ENCODE measurements at places on chromosomes 16 and 17.
A peak's percentile ranks its signal among the peaks of the same experiment; 100 is the strongest.

DNA sequence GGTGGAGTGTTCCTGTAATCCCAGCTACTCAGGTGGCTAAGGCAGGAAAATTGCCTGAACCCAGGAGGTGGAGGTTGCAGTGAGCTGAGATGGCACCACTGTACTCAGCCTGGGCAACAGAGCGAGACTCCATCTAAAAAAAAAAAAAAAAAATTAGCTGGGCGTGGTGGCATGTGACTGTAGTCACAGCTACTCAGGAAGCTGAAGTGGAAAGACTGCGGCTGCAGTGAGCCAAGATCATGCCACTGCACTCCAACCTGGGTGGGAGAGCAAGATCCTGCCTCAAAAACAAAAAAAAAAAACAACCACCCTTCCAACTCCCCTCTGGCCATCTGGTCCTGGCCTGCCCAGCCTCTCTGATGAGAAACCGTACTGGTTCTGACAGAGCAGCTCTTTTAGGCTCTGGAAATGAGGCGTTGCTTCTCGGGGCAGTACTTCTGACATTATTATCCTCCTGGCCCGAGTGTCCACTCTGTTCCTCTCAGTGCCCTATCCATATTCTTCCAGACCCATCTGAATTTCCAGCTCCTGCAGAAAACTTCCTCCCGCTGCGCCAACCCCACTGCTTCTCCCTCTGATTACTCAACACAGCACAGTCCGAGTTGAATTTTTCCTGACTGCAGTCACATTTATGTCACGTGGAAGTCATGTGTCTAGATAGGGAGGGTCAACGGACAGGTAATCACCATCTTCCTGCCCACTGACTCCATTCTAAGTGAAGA is 13.3 kb downstream of the GGA2 start:
- ATAC-seq = peak; percentile 57

- no peak for ATAC-seq
These were observed 10.7 kb upstream of the EPOP start for GRCh38 chr17:38685491-38685890.

- no peak for ATAC-seq
These were observed 24.5 kb downstream of the WNT9B start for GRCh38 chr17:46875849-46876352.

DNA sequence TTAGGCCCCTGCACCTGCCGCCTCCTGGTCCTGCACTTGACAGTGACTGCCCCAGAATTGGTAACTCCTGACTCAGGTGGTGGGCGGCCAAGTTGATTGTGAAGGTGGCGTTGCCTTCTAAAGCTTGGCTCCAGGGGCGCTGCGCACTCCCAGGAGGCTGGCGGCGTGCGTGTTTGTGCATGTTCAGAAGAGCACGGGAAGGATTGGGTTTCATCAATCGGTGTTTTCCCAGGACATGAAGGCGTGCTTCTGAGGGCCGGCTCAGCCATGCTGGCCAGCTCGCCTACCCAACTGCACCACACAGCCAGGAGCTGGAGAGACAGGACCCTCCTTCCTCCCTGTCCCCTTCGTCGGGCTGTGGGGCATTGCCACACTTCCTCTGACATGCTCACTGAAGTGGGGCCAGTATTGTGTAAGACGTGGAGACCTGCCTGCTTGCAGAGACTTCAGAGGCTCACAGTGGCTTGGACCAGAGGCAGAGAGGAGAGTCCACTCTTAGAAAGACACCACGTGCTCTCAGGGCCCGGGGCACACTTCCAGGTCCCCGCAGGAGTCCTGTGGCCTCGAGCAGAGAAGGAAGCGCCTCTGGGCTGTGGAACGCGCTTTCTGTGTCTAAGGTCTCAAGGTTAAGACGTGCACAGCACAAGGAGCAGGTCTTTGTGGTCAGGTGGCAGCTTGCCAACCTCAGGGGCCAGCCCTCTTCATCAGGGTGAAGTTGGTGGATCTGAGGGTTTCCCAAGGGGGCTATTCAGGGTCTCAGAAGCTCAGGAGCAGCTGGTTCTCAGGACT is 2.8 kb downstream of the RAB40C start:
- no peak for ATAC-seq

DNA sequence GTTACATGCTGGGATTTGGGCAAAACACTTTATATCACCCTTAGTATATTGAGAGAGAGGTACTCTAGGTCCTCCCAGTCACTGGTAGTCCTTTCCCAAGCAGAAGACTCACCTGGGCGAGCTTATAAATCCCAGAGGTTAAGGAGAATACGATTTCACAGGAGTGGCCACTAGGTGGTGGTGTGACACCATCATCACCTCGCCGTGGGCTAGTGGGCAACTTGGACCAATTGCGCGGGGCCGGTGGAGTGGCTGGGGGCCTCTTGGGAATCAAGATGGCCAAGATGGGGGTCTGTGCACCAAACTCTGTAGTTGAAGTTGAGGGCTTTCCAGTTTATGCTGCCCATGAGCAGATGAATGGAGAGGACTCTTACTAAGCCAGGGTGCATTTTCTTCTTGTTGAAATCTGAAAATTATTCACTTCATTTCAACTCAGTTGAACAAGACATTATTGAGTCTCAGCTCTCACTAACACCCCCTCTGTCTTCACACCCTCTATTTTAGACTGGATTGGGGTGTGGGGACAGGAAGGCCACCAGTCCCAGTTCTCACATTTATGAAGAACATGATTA is 38.2 kb upstream of the PIRT start:
- ATAC-seq = peak; percentile 50

- ATAC-seq = no peak
These were observed 6.1 kb downstream of the KRT23 start for GRCh38 chr17:40931311-40931710.

GRCh38 chr16:9013508-9013864 is 49.8 kb upstream of the USP7 start:
- no peak for ATAC-seq

GRCh38 chr17:67474081-67474661 is 97.1 kb downstream of the PITPNC1 start:
- ATAC-seq = no peak

DNA sequence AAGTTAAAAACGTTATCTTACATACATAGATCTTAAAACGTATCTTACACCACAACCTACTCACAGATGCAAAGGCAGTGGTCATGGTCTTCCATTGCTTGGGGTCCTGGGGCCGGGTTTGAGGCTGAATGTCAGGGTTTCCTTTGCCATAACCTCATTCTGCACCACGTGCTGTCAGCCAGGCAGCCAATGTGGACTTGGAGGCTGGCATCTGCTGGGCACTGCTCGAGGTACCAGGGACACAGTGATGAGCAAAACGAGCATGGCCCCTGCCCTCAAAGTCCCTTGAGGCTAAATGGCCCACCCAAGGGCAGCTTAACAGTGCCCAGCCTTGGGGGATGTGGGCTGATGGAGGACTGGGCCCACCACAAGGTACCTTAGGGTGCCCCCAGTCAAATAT is 35.8 kb upstream of the RGS9 start:
- ATAC-seq = no peak

DNA sequence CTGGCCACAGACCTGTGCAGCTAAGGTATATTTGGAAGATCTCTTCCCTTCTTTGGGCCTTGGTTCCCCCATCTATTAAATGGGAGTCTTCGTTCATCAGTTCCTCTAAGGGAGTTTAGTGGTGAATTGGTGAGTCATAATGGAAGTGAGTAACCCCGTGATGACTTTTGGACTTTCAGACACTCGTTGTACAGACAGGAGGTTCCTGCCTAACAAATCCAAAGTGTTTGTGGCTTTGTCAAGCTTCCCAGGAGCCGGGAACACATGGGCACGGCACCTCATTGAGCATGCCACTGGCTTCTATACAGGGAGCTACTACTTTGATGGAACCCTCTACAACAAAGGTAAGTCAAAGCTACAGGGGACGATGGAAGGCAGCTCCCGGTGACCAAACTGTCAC is 40.4 kb downstream of the WSCD1 start:
- no peak for ATAC-seq

GRCh38 chr16:53787423-53787822 is 83.5 kb downstream of the FTO start:
- ATAC-seq = no peak

- ATAC-seq = no peak
These were observed 23.7 kb upstream of the ITGAX start for GRCh38 chr16:31331141-31331764.

- ATAC-seq = no peak
These were observed 3.0 kb upstream of the MT1A start for GRCh38 chr16:56635441-56635967.

- no peak for ATAC-seq
These were observed 32.6 kb upstream of the ARL6IP1 start for GRCh38 chr16:18833707-18834505.

- peak; percentile 0 for ATAC-seq
These were observed at the start of gene MYH10 for GRCh38 chr17:8630227-8630801. Gene MYH10, minus strand, starts transcription at chr17:8630725. Its CDS starts 7,479 bp downstream, at chr17:8623246.

DNA sequence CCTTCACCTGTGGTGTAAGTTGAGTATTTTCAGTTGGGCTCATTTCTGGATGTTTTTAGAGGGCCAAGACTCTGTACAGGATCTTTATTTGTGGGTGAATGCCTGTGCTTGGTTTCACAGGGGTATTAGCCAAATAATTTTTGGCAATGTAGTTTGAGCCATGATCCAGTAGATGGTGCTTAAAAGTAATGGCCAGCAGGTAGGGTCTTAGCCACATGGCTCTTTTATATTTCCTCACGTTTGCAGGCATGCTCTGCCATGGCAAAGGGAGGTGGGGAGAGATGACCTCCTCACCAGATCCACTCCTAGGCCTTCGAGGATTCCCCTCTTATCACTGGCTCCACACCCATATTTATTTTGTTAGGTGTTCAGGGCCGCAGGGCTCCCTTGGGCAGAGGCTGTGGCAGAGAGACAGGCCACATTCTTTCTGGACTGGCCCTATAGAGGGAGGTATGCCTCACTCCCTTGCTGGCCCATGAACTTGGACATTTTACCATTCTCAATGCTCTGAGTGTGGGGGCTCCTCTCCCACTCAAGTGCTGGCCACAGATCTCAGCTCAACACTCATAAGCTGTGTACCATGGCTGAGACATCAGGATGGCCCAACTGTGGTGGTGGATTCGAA is 417.1 kb downstream of the XYLT1 start:
- no peak for ATAC-seq

DNA sequence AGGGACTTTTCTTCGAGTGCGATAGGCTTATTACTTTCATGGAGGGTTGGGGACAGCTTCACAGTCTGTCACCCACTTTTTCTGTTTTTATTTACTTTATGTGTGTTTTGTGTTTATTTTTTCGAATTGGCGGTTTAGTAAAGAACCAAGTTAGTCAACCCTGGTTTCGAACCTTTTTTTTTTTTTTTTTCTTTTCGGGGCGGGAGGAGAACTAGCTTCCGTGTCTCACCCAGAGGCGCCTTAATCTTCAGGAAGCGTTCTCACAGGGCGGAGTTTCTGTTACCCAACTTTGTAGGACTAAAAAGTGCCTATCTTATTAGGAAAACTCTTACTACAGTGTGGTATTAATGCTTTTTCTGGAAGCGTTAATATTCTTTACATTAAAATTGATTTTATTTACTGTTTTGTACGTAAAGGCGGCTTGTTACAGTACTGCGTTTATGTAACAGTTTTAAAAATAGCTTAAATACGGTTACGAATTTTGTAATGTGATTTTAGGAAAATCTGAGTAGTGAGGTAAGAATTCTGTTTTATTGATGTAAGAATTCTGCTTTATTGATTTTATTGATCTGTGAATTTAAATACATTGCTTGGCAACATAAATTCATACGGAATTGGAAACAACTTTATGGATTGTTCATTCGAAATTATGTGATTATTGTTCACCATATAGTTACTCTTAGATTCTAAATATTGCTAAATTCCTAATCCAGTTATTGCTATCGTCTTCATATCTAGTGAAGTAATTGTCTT is 885 bp downstream of the ZNF207 start:
- no peak for ATAC-seq

- peak; percentile 98 for ATAC-seq
These were observed 57.3 kb upstream of the BCO1 start for GRCh38 chr16:81181013-81181720.

GRCh38 chr16:58678716-58679115 is 5.9 kb downstream of the SLC38A7 start:
- no peak for ATAC-seq

- ATAC-seq = peak; percentile 39
These were observed 9.2 kb downstream of the FMNL1 start for GRCh38 chr17:45230787-45231480.

GRCh38 chr17:66753126-66753920 is 81.6 kb upstream of the CACNG5 start:
- no peak for ATAC-seq

DNA sequence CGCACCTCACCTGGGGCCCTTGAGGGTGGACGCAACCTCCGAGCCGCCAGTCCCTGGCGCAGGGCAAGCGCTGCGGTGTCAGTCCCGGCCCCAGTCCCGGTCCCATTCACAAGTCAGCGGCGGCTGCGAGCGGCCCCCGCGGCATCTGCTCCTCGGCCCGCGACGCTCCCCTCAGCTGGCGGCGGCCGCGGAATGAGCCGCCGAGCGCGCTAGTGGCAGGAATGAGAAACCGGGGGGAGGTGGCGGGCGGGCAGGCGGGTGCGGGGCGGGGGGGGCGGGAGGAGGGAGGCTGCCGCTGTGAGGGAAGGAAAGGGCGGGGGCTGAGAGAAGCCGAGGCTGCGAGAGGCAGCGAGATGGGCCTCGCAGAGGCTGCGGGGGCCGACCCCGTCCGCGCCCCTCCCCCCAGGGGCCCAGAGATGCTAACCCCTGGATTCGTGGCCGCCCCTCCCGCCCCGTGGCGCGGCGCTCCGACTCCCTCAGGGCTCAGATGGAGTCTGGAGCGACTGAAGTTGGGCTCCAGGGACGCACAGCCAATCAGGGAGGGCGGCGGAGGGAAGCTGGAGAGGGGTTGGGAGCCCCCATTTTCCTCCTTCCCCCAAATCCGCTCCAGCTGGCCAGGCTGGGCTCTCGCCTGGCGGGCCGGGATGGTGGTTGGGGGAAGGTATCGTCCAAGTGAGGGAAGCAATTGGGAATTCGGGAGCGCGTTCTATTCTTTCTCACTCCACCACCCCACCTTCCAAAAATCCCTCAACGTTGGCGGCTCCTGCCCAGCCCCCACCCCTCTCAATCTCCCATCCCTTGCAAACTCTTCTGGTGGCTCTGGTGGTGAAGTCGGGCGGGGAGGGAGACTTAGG is at the start of gene CDH11:
Gene CDH11 (minus strand): TSS at position 194 of the 854 bp plus-strand sequence. CDS start 117,194 bp downstream, outside the sequence.
- peak; percentile 59 for ATAC-seq

GRCh38 chr17:41176744-41177387 is 1.2 kb downstream of the KRTAP4-2 start:
- no peak for ATAC-seq
